Lung microvascular endothelial cell (primary cell): ENCODE measurements at places on chromosomes 7 and 10.

DNA sequence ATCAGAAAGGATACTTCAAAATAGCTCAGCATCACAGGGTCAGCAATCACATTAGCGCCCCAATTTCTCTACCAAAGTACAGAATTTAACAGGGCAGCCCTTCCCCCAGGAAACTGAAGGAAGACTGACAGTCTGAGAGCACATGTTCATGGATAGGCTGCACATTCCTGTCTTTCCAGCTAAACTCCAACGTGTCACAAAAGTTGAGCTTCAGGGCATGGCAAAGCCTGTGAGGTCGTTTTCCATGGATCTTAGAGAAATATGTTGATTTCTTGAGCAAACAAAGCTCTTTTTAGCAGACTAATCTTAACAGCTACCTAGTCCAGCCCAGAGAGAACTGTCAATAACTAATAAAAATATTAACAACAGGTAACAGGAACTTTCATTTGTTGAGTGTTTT, 207.9 kb downstream of the GRM3 start:
- DNase-seq: no peak

DNA sequence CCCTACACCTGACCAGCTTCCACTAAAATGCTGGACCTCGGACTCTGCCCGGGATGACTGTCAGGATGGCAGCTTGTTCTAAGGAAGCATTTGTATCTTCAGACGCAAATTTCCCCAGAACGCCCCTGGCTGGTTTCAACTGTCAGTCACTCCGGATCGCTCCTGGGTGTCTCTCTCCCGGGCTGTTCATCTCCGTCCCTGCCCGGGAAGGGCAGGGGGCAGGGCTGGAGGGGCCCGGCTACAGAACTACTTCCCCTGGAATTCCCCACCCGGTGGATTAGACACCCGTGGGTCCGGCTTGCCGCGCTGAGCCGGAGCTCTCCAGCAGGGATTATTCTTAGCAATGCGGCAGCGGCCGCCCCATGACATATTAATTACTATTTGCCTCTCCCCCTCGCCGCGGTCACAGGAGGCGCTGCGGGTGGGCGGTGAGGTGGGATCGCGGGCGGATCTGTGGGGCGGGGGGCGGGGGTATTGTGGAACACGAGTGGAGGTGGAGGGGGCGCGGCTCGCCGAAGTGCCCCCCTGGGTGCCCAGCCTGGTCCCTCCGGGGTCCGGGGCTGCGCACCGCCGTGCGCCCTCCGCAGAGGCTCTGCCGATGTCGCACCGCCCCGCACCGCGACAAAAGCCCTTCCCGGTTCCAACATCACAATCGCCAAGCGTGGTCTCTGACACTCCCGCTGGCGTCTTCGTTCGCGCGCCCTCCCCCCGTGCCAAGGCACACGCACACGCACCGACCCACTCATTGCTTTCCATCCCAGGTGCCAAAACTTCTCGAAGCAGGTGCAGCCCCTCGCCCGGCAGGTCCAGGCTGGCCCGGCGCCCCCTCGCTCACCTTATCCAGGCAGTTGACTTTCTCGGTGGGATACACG, 276.1 kb upstream of the NEBL start:
- peak; percentile 49 for DNase-seq

DNA sequence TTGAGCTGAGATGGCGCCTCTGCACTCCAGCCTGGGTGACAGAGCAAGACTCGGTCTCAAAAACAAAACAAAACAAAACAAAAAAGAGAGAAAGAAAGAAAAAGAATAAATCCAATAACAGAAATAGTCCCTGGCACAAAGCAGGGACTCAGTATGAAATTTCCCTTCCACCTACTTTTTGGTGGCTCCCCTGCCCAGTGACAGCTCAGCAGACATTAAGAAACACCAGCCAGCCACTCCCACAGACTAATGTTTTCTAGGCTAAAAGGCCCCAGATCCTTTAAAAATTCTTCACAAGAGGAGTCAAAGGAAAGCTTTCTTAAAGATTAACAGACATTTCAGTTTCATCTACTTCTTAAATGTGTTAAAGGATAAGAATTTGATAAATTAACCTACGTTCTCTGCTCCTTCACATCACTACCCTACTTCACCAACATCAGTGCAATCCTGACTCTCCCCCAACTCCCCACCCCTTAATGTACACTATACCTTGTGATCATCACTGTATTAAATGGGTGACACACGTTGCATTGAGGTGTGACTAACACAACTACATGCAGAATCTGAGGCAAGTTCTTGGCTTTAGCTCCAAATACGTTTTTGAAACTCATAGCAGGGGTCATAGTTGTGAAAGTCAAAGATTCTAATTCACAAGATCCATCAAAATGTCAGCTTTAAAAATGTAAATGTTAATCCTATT, 114.5 kb upstream of the CAV2 start:
- DNase-seq: no peak

GRCh38 chr7:42914421-42915045, 2.7 kb upstream of the C7orf25 start:
- peak; percentile 77 for DNase-seq

DNA sequence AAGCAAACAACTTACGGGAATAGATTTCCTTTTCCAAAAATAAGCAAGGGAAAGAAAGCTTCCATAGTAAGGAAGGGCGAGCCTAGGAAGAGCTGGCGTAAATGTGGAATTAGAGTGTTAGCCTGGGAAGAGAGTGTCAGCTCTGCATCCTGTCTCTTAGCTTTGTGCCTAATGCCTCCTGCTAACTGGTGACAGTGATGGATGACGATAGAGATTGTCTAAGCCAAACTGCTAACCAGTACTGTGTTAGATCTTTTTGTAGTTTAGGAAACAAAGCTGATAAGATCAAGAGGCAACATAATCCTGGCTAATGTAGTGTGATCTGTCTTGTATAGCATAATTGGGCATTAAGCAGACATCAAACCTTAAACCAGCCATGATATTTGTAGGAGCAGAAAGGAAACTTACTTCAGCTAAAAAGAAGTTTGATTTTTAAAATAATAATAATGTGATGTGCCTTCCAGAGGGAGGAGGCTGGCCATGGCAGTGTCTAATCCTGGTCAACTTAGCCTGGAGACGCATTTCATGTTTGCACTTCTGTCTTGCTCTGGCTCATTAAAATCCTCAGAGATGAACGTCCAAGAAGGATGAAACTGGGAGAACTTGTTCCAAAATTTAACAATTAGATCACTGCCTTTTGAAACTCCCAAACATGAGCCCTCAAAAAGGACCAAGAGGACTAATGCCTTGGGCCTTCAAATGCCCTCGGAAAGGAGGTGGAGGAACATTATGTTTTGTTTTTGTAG, 85.1 kb downstream of the FAM204A start:
- no peak for DNase-seq

- DNase-seq: no peak
Measured at GRCh38 chr7:122103064-122103463, 41.0 kb downstream of the AASS start.

DNA sequence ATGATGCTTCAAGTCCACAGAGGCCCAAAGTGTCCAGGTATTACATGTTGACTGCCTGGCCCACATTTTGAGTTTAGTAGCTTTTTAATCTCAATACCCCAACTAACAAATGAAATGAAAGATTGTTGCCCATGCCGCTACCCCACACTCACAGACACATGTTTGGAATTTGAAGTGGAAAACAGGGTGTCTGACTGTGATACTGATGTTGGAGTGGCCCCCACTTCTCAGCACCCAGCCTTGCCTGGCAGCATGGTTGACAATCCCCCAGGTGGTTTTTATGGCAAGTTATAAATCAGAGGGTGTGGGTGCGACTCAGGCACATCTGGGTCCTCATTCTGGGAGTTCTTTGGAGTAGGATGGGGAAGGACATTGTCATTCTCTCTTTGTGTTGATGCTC, 314.7 kb upstream of the ZNF32 start:
- DNase-seq: no peak

GRCh38 chr10:125857185-125857760, 23.8 kb downstream of the DHX32 start:
- no peak for DNase-seq

DNA sequence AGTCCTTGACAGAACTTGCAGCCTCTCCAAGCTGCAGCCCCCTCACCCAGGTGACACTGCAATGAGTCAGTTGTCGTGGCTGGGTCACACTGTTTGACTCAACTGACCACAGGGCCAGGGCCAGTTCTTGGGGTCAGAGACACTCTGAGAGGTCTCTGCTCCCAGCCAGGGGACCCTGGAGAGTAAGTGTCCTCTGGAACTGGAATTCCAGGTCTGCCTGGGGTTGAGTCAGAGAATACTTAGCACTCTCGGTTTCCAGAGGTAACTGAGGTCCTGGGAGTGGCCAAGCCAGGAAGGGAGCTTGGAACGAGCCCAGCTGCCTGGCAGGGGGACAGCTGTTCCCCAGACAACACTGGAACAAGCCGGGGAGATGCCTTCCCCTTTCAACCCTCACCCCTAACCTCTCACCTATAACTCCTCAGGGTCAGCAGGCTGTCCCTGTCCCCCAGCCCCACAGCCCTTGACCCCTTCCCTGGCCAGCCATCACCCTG, 2.2 kb upstream of the MYL10 start:
- DNase-seq: peak; percentile 41

- DNase-seq: no peak
Measured at GRCh38 chr10:72389014-72389413, 34.3 kb upstream of the DNAJB12 start.

- peak; percentile 3 for DNase-seq
Measured at GRCh38 chr10:76301950-76302349, 870.5 kb downstream of the LRMDA start.

DNA sequence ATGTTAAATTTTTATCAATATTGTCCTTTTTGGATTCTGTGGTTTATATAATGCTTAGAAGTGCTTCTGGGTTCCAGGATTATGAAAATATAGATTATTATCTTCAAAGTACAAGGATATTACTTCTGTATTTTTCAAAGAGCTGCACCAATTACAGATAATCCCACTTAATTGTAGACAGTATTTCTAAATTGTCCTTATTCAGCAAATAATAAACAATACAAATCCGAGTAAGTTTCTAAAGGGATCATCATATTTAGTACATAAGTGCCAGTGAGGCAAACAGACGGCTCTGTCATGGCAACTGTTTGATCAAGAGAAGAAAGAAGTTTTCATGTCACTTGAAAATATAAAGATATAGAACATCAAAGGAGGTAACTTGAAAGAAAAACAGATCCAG, 19.2 kb downstream of the ANKMY2 start:
- DNase-seq: no peak

GRCh38 chr10:4755286-4755989, 70.6 kb upstream of the AKR1E2 start:
- DNase-seq: no peak

- no peak for DNase-seq
Measured at GRCh38 chr10:33703501-33704213, 369.2 kb upstream of the NRP1 start.

- no peak for DNase-seq
Measured at GRCh38 chr7:662576-662975, 63.9 kb upstream of the DNAAF5 start.

DNA sequence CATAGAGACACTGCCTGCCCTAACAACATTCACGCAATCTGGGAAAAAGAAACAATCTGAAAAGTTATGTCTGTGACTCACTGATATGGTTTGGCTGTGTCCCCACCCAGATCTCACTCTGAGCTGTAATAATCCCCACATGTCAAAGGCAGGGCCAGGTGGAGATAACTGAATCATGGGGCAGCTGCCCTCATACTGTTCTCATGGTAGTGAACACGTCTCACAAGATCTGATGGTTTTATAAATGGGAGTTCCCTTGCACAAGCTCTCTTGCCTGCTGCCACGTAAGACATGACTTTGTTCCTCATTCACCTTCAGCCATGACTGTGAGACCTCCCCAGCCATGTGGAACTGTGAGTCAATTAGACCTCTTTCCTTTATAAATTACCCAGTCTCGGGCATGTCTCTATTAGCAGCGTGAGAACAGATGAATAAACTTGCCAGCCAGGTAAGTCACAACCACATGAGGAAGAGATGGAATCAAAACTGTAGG, 341.5 kb upstream of the AOAH start:
- DNase-seq: peak; percentile 37

- DNase-seq: no peak
Measured at GRCh38 chr10:420154-421121, 269.0 kb downstream of the DIP2C start.

GRCh38 chr7:18401757-18402156, 93.8 kb upstream of the HDAC9 start:
- DNase-seq: no peak

- DNase-seq: peak; percentile 34
Measured at GRCh38 chr10:74418285-74418872, 267.4 kb downstream of the ADK start.

DNA sequence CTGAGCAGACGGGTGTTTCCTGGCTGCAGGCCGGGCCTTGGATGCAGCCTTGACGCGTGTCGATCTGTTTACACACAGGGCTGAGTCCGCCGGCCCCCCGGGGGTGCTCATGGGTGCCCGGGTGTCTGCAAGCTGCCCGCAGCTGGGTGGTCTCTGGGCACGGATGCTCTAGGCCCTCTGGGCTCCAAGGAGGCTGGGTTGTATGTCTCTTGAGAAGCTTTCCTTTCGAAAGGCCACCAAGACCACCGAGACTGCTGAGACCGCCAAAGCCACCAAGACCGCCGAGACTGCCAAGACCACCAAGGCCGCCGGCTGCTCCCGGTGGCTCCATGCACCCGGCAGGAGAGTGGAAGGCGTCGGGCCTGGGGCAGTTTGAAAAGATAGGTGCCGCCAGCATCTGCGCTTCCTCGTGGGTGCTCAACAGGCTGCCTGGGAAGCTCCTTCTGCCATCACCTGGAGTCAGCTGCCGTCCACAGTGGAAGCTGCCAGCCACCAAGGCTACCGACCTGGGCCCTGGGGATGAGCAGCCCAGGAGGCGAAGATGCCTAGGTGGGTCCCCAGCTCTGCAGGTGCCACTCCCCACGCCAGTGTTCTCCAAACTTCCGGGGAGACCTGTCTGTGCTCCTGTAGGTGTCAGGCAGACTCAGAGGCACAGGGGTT, 121.1 kb downstream of the INPP5A start:
- no peak for DNase-seq
